GM23248 (cell line): ENCODE measurements at places on chromosomes 12 and 14. TPM values are rescaled to one million over a fixed set of nuclear protein-coding genes. Genes with fewer than 3 reads are reported as not detected.

GRCh38 chr14:104346608-104347007, 208.2 kb downstream of the KIF26A start:
- H3K27ac ChIP-seq, result no peak overlapping the region
- no peak for DNase-seq
- H3K4me1 ChIP-seq, result no peaks in the 10 kb centered on the region
- H3K4me3 ChIP-seq, result no peak overlapping the region
- H3K36me3 ChIP-seq, result no peaks in the 10 kb centered on the region
- no peaks in the 10 kb centered on the region for H3K27me3 ChIP-seq

GRCh38 chr14:29236401-29236800, 469.8 kb downstream of the FOXG1 start:
- H3K27ac ChIP-seq, result peak overlapping the region; percentile 72
- no peaks in the 10 kb centered on the region for H3K36me3 ChIP-seq
- H3K4me1 ChIP-seq, result peaks cover 57% of the 10 kb centered on the region
- H3K27me3 ChIP-seq, result no peaks in the 10 kb centered on the region
- peak; percentile 27 for DNase-seq

- H3K36me3 ChIP-seq, result no peaks in the 10 kb centered on the region
- H3K4me1 ChIP-seq, result peaks cover 5% of the 10 kb centered on the region; the same call in 1 of the 2 replicates
- H3K27me3 ChIP-seq, result peaks cover 74% of the 10 kb centered on the region
- H3K27ac ChIP-seq, result no peak overlapping the region
- peak overlapping the region; percentile 85 for H3K4me3 ChIP-seq
These were observed 645 bp downstream of the FOXA1 start for GRCh38 chr14:37594238-37594970.

DNA sequence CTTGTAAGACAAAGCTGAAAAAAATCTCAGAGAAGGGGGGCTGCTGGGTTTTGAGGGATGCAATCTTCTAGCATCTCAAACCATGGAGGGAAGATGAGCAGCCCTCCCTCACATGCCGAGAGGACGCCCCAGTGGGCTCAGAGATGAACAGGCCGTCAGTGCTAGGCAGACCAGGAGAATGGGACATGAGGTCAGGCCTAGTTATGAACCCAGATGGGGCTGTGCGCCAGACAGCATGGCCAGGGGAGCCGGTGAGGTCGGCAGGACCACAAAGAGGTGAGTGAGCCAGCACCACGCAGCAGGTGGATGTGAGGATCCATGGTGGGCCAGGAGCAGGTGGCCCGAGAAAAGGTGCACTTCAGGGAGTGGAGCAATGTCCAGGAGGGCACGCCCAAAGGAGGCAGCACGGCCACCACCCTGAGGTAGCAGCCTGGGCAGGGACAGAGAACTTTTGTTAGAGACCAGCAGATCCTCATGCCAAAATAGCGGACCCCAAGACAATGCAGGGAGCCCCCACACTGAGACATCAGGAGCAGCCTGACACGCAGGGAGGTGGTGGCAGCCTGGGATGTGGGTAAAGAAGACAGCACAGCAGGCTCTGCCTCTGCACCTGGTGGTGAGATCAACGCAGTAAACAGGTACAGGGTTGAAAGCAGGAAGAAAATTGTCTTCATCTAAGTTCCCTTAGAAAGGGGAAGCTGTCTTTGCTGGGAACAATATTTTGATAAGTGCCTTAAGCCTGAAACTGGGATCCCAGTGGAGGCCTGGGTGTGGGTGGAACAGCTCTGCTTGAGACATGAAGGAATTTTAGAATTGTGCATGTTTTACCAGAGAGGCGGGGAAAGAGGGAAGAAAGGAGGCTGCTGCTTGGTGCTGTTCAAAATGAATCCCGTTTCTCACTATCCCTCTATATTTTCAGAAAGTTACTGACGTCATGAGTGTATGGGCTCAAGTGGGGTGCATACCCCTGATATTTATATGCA, 17.8 kb upstream of the MCRS1 start:
- no peak overlapping the region for H3K27ac ChIP-seq
- no peaks in the 10 kb centered on the region for H3K4me1 ChIP-seq
- DNase-seq, result no peak
- H3K36me3 ChIP-seq, result no peaks in the 10 kb centered on the region
- no peak overlapping the region for H3K4me3 ChIP-seq
- no peaks in the 10 kb centered on the region for H3K27me3 ChIP-seq

DNA sequence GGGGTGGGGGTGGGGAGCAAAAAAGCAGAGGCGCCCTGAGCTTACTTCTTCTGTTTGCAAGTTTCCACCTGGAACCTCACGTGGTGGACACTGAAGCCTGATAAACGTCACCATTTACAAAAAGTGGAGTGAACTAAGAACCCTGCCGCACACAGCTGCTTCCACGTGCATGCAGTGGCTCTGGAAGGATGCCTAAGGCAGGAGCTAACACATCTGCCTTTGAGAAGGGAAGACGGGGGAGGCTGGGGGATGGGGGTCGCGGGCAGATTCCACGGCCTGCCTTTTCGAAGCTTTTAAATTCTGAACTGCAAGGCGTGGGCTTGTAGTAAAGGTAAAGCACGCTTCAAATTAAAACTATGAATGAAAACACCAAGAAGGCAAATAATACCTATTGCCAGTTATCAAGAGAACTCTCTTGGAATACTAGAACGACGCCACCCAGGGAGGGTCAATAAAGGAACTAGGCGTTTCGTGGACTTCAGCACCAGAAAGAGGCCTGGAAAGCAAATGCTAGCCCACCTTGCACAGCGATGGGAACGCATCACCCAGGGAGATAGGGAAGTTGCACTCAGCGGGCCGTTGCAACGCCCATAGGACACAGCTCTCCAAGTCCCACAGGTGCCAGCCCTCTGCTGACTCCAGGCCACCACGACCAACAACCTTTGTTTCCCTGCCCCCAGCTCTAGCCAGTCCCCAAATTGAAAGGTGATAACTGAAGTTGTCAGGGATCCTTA, 61.8 kb downstream of the TESC start:
- no peaks in the 10 kb centered on the region for H3K36me3 ChIP-seq
- no peaks in the 10 kb centered on the region; the same call in 1 of the 2 replicates for H3K27me3 ChIP-seq
- no peak overlapping the region for H3K4me3 ChIP-seq
- H3K27ac ChIP-seq, result no peak overlapping the region

- no peaks in the 10 kb centered on the region; the same call in 1 of the 2 replicates for H3K36me3 ChIP-seq
- no peak for DNase-seq
- H3K27me3 ChIP-seq, result no peaks in the 10 kb centered on the region
- H3K4me3 ChIP-seq, result no peak overlapping the region
- peaks cover 43% of the 10 kb centered on the region for H3K4me1 ChIP-seq
These were observed 18.6 kb downstream of the CLIP1 start for GRCh38 chr12:122403831-122404230.

DNA sequence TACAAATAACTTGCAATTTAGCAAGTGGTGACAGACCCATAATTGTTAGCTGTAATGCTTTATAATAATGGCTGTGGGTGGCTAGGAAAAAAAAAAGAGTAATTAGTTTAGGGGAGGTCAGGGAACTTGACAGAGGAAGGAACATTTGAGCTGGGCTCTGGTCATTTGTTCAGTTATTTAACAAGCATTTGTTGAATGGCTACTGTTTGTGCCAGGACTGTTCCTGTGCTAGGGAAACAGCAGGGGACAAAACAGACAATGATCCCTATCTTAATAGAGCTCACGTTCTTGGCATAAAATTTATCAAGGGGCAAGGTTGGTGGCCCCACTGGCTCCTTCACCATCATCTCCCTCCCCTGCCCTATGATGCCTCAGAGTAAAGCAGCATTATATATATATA, 18.5 kb downstream of the CHST11 start:
- H3K4me1 ChIP-seq, result no peaks in the 10 kb centered on the region
- no peaks in the 10 kb centered on the region for H3K36me3 ChIP-seq
- no peaks in the 10 kb centered on the region for H3K27me3 ChIP-seq
- no peak for DNase-seq
- H3K27ac ChIP-seq, result no peak overlapping the region
- no peak overlapping the region for H3K4me3 ChIP-seq

- no peaks in the 10 kb centered on the region for H3K36me3 ChIP-seq
- H3K4me1 ChIP-seq, result no peaks in the 10 kb centered on the region
- no peak overlapping the region for H3K4me3 ChIP-seq
- no peak overlapping the region for H3K27ac ChIP-seq
- DNase-seq, result peak; percentile 13
These were observed 38.2 kb upstream of the RIC8B start for GRCh38 chr12:106736051-106736957.

GRCh38 chr12:33988197-33988805, 34.0 kb upstream of the ALG10 start:
- H3K4me3 ChIP-seq, result no peak overlapping the region
- no peaks in the 10 kb centered on the region for H3K4me1 ChIP-seq
- H3K36me3 ChIP-seq, result no peaks in the 10 kb centered on the region

DNA sequence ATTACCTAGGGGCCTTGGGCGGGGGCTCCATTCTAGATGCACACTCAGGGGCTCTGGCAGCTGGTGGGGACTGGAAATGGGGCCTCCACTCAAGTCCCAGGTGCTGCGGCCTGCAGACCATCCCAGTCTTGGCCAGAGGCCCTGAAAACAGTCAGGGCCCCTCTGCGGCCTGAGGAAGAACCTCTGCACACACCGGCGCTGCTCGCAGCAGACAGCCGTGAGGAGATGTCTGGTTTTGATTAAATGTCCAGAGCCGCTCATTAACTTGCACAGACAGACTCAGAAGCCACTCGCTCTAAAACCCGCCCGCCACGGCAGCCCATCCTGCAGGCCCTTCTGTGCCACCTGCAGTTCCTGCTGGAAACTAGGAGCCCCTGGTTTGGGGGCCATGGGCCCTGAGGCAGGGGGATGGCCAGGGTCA, 36.4 kb upstream of the NCOR2 start:
- H3K4me3 ChIP-seq, result no peak overlapping the region
- no peak overlapping the region for H3K27ac ChIP-seq
- H3K36me3 ChIP-seq, result no peaks in the 10 kb centered on the region
- DNase-seq, result no peak
- H3K4me1 ChIP-seq, result 0 out of 2 replicates have a peak, but pooled peaks cover under 1% of the 10 kb centered on the region

- no peak for DNase-seq
- no peaks in the 10 kb centered on the region for H3K27me3 ChIP-seq
- no peaks in the 10 kb centered on the region for H3K36me3 ChIP-seq
- H3K4me1 ChIP-seq, result no peaks in the 10 kb centered on the region
These were observed 567.2 kb downstream of the SNAPC1 start for GRCh38 chr14:62329427-62329826.

DNA sequence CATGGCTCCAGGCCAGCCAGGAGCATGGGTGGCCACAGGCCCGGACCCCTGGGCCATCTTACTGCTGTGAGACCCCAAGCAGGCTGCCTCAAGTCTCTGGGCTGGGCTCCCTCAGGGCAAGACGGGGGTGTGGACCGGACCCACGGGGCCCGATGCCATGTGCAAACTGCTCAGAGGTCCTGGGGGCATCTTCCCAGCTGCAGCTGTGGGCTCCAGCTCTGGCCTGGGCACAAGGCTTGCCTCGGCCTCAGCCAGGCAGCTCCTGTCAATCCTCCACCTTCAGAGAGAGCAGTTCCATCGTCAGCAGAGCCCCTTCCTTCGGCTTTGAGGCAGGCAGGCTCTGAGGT, 12.4 kb upstream of the GPR132 start:
- no peaks in the 10 kb centered on the region; the same call in 1 of the 2 replicates for H3K27me3 ChIP-seq
- no peak for DNase-seq
- 0 out of 2 replicates have a peak, but pooled peaks cover 4% of the 10 kb centered on the region for H3K4me1 ChIP-seq

- H3K27ac ChIP-seq, result no peak overlapping the region
- H3K36me3 ChIP-seq, result no peaks in the 10 kb centered on the region
- H3K4me1 ChIP-seq, result no peaks in the 10 kb centered on the region
These were observed 20.0 kb upstream of the GCH1 start for GRCh38 chr14:54922598-54922997.

The TIGAR gene
- total RNA-seq, result 6.7 and 9.3 TPM in 2 replicates

The B3GNT4 gene
- 0.22 TPM in 1 of 2 replicates, not detected in the other for total RNA-seq

The PTCSC3 gene
- not detected in 2 replicates for total RNA-seq

The PGAM5 gene
- 26.1 and 28.7 TPM in 2 replicates for total RNA-seq

The OLR1 gene
- 6.3 and 6.8 TPM in 2 replicates for total RNA-seq

The IAPP gene
- total RNA-seq, result not detected in 2 replicates

The ZNF705A gene
- not detected in 2 replicates for total RNA-seq
